ENCODE measurements at places on chromosomes 13 and 19.

DNA sequence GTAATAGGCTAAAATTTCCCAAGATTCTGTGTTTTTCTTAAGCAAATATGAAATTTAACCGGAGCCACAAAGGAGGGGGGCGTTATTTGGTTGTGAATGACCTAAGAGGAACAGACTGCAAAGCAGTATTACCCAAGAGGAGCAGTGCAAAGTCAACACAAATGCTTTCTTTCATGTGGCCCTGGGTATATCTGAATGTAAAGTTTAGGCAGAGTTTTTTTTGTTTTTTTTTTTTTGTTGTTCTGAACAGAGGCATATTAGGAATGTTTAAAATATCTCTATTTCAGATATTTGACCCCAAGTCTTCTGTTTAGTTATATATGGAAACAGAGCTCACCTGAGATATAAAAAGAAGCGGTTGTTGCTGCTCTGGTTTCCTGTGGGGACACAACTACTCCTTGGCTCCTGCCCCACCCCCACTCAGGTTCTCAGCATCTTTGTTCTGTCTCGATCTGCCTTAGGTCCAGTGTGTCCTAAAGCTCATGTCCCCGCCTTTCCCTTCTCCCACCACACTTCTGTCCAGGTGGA is 220.7 kb downstream of the RFC3 start:
- DNase-seq: no peak

GRCh38 chr19:23071147-23071511 is 45.7 kb upstream of the ZNF730 start:
- DNase-seq: no peak

DNA sequence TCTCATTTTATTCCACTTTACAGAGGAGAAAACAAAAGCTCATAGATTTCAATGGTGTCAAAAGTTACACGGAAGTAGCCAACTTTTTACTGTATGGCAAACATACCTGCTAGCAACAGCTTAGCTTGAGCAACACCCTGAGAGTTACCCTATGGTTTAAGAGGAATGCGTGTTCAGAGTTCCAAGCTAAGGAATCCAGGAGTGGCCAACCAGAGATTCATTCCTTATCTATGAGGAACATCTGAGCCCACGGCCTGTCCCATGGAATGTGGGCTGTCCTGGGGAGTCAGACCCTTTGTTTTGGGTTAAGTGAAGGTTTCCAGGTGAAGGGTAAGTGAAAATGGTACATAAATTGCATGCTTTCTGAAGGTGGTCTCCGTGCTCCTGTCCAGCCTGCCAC is 67.5 kb downstream of the STARD13 start:
- no peak for DNase-seq

GRCh38 chr13:95255072-95255732 is 46.0 kb downstream of the ABCC4 start:
- no peak for DNase-seq

DNA sequence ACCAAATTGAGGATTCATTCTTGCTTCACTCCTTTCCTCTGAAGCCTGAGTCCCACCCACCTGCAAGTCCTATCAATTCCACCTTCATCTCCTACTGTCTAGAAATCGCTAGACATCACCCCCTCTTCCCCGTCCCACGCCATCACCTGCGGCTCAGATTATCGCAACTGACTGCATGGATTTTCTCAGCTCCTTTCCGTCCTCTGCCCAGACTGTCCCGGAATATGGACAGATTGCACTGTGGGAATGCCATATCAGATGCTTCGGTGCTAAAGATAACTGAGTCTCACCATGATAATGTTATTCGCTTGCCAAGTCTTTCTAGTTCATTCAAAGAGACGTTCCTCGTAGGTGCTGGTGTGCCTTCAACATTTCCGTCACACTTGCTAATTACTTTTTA is 66.4 kb upstream of the USP29 start:
- no peak for DNase-seq

GRCh38 chr13:27353166-27353583 is 71.2 kb upstream of the GTF3A start:
- no peak for DNase-seq

GRCh38 chr19:36972571-36972970 is 56.4 kb downstream of the ZNF568 start:
- DNase-seq: no peak

- DNase-seq: no peak
These were observed 55.1 kb upstream of the STARD13 start for GRCh38 chr13:33340631-33341030.

DNA sequence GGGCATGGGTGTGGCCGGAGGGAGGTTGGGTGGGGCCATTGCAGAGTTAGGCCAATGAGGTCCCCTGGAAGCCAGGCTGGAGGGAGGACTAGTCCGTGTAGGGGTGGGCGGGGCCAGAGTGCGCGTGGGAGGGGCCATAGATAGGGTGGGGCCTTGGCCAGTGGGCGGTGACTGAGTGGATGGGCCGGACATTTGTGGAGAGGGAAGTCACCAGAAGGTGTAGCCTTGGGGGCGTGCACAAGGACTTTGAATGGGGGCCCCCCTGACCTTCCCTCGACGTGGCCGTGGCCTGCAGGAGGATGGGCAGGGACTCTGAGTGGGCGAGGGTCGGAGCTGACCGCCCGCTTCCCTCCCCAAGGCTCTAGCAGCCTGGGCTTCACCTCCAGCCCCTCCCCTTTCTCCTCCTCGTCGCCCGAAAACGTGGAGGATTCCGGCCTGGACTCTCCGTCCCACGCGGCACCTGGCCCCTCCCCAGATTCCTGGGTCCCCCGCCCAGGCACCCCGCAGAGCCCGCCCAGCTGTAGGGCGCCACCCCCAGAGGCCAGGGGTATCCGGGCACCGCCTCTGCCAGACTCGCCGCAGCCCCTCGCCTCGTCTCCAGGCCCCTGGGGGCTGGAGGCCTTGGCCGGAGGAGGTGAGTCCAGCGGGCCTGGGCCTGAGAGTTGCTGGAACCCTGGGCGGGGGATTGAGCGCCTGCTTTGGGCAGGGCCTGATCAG is 16.5 kb upstream of the B3GNT3 start:
- no peak for DNase-seq

GRCh38 chr13:32472194-32472621 is 44.3 kb upstream of the N4BP2L1 start:
- DNase-seq: no peak

- no peak for DNase-seq
These were observed 4.2 kb downstream of the SNRPA start for GRCh38 chr19:40755248-40755624.

DNA sequence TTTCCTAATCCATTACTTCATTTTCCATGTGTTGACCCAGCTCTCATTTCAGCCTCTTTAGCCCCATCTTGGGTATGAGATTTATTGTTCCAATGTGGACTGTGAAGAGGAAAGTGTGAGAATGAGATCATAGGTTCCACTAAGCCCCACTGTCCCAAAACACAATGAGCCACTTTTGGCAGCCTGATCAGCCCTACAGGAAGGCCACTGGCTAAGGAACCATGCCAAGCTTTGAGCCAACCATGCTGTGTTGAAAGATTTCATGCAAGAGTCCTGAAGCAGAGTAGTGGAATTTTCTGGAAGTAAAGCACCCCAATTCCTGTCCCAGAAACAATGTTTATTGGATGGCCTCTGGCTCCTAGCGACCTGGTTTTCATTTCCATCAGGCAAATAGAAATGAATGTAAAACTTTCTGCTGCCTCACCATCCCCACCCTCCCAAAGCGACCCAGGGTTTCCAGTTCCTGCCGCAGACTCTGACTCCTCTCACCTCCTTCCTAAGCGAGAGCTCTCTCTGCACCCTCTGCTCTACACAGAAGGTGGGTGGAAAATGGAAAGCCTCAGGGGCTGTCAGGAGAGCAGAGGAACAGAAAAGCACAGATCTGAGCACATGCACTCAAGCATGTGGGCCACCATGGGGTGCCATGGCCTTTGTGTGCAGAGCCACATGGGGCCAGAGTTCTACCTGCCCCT is 73.1 kb downstream of the KCTD12 start:
- DNase-seq: no peak
